ENCODE measurements at places on chromosomes 11 and 22.
A peak's percentile ranks its signal among the peaks of the same experiment; 100 is the strongest.

DNA sequence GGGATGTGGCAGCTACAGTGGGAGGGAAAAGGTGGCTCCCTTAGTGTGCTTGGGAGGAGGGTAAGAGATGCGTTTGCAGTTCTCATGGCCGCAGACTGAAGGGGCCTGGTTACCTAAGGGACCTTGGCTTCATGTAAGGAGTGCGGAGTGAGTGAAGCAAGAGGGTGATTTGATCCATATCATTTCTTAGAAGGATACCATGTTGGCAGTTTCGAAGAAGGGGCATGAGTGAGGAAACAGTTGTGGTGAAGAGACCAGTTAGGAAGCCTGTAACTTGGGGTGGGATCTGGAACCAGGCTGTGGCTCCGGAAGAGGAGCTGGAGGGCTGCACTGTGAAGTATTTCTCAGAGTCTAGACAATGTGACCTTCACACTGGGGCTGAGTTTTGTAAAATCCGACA, 45.0 kb downstream of the ST3GAL4 start:
- no peak for DNase-seq

DNA sequence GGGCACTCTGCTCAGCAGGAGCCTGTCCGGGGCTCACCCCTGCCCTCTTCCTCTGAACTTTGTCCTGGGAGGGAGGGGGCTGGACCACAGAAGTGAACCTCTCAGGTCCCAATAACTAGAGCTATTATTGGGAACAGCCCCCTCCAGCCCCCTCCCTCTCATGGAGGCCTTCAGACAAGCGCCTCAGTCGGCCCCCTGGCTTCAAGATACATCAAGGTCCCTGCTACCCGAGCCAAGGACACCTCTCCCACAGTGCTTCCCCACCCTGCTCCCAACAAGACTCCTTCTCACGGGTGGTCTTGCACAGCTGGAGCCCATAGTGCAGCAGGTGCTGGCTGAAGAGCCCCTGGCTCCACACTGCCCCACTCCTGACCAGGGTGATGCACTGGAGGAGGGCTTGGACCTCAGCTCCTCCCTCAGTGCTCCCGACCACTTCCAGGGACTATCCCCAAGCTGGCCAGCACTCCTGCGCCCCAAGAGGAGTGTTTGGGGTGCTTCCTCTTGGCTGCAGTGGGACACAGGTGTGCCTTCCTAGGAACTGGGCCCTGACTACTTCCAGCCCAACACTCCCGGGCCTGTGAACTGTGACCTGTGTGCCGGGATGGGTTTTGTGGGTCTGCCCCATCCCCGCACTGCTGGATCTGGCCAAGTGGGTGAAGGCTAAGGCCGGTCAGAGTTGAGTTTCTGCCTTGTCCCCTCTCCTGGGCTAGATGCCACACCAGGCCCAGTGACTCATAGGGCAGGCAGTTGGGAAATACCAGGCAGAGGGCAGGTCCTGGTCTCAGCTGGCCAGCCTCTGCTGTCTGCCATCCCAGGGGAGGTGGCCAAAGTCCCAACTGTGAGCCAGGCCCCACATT, 2.2 kb downstream of the PNPLA2 start:
- DNase-seq: no peak

- DNase-seq: peak; percentile 7
Observed at GRCh38 chr11:36672815-36673450, 74.9 kb upstream of the RAG2 start.

DNA sequence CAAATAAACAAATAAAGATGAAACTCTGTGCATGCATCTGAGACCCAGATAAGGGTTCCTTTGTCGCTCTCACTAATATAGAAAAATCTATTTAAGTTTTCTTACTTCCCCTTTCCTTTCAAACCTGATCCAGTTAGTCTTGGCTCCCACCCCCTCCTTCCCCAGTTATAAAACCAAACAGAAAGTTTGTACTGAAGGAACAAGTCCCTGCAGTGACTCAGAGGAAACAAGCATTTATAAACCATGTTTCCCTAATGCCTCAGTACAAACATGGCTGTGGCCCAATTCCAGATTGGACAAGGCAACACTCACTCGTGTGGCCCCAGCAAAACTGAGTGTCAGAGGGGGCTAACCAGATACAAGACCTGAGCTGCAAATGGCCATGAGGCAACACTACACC, 65.5 kb upstream of the ARHGAP20 start:
- peak; percentile 67 for DNase-seq

DNA sequence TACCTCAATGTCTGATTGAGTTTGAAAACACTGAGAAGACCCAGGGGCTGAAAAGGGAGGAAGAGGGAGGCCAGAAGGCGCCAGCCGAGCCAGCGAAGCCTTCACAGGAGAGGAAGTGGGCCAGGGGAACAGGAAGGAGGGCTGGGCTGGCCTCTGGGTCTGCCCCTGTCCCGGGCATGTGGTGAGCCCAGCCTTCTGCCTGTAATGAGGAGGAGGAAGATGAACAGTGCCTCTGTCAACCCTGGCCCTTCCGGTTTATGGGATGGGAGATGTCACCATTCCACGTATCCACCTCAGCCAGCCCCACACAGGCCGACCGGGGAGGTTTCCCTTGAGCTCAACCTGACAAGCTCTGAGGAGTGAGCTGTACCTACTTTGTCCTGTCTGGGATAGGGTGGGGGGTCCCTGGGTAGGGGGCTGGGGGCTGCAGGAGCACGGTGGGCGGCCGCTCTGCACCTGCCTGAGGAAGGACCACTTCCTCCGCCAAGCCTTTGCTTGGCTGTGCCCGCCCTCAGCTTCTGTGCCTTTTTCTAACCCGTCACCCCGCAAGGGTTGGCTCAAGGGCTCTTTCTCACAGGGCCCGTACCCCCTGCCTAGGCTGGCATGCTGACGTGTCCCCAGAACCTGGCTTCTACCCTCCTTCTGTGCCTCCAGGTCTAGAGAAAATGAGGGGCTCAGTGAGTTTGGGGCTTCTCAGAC, 2.0 kb downstream of the PARVG start:
- no peak for DNase-seq

- DNase-seq: no peak
Observed at GRCh38 chr11:115409691-115410220, 94.5 kb downstream of the CADM1 start.

DNA sequence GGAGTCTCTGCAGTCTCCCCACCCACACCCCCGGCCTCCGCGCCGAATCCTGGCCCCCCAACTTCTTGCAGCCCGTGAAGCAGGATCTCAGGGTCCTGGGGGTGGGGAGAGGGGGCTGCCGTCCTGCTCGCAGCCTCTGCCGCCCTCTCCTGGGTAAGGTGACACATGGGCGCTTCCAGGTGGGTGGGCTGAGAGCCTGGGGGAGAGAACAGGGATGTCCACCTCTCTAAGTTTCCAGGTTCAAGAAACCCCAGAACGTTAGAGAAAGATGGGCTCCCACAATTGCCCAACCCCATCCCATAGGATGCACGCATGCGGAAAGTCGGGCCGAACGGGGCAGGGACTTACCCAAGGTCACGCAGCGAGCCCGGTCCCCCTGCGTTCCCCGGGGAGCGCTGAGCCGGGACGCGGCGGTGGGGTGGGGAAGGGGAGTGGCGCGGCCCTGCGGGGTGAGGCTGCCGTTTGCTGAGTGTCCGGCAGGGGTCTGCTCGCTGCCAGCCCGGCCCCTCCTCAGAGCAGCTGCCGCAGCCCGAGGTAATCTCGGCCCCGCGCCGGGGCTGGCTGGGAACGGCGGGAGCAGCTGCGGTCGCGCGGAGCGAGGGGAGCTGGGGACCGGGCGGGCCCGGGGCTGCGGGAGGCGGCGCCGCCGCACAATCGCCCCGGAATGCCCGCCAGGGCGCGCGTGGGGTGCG, 705 bp upstream of the CAPN1 start:
- DNase-seq: no peak

GRCh38 chr22:48579043-48579927, 1248.4 kb downstream of the BRD1 start:
- no peak for DNase-seq

- DNase-seq: peak; percentile 26
Observed at GRCh38 chr11:18383388-18384156, 10.8 kb upstream of the LDHA start.

DNA sequence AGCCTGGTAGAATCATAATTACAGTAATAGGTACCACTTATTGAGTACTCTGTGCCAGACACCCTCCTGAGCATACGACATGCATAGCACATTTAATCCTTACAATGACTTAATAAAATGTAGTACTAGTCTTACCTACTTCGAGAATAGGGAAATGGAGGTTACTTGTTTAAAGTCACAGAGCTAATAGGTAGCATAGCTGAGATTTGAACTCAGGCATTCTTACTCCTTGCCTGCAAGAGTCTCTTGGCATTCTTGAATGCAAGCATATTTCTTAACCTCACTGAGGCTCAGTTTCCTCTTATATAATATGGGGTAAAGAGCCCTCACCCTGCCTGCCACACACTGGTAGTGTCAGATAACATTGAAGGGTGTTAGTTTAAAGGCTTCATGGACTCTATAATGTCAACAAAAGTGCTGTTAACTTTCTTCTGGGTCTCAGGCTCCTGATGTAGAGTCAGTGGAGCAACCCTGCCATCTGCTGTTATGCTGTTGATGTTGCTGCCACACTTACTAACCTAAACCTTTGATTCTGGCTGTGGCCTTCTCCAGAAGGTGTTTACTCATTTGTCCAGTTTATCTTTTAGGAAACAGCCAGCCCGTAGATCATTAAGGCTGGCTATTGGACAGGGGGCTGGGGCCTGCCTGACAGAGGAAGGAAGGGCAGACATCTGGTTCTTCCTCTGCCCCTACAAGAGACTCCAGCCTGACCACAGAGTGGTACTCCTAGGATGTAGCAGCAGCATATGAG, 18.9 kb downstream of the LIMK2 start:
- peak; percentile 75 for DNase-seq

DNA sequence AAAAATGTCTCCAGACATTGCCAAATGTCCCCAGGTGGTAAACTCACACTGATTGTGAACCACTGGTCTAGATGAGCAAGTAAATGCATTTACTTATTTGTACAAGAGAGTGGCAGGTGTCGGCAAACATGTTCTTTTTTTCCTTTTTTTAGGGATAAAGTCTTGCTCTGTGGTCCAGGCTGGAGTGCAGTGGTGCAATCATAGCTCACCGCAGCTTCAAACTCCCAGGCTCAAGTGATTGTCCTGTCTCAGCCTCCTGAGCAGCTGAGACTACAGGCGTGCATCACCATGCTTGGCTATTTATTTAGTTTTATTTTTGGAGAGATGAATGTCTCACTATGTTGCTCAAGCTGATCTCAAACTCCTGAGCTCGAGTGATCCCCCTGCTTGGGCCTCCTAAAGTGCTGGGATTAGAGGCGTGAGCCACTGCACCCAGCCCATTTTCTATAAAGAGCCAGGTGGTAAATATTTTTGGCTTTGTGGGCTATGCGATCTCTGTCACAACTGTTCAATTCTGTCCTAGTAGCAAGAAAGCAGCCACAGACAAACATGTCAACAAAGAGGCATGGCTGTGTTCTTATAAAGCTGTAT, 1.4 kb downstream of the VPREB1 start:
- DNase-seq: no peak

DNA sequence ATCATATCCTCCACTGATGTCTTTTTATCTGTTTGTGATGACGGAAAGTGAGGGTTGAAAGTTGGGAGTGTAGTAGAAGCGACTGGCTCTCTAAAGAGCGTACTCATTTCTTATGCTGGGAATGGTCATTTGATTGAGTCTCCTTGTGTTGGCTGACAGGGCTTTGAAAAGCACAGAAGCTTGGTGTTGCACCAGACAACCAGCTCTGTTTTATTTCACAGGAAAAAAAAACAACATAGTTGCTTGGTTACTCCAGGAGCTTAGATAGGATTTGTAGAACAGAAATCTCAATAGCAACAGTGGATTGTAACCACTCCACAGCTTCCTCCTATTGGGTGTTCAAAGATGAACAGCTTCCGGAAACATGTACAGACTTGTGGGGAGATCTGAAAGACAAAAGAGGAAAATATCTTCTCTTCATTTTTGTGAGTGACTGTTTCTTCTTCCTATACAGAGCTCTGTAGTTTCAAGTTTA, 2.7 kb downstream of the RBM14 start:
- peak; percentile 56 for DNase-seq

GRCh38 chr11:57977709-57978108, 46.0 kb upstream of the OR9Q1 start:
- DNase-seq: no peak

DNA sequence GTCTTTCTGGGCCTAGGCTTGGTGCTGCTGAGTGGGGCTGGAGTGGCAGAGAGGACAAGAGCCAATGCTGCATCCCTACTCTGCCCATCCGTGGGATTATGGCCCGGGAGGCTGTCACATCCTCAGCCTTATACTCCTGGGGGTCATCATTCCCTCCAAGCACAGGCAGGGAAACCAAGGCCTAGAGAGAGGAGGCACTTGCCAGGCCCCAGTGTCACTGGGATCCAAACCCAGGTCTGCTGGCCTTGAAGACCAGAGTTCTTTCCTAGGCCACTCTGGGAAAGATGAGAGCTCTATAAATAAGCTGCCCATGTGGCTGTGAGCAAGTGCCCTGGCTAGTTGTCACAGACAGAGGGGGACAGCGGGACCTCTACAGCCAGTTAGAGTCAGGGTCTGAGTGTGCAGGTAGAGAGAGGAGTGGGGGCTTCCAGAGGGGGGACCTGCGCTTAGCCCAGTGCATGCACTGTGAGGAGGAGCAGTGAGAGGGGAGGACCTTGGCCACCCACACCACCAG, 4.8 kb downstream of the RELT start:
- no peak for DNase-seq

- DNase-seq: no peak
Observed at GRCh38 chr22:43893266-43893665, 1.5 kb upstream of the PNPLA5 start.

DNA sequence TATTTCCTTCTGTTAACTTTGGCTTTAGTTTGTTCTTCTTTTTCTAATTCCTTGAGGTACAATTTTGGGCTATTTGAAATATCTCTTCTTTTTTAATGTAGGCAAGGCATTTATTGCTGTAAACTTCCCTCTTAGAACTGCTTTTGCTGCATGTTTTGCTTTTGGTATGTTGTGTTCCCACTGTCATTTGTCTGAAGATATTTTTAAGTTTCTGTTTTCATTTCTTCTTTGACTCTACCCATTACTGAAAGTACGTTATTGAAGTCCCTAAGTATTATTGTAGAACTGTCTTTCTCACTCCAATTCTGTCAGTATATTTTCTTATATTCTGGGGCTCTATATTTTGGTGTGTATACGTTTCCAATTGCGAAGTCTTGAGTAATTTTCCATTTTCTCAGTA, 77.9 kb downstream of the KCNQ1OT1 start:
- no peak for DNase-seq

DNA sequence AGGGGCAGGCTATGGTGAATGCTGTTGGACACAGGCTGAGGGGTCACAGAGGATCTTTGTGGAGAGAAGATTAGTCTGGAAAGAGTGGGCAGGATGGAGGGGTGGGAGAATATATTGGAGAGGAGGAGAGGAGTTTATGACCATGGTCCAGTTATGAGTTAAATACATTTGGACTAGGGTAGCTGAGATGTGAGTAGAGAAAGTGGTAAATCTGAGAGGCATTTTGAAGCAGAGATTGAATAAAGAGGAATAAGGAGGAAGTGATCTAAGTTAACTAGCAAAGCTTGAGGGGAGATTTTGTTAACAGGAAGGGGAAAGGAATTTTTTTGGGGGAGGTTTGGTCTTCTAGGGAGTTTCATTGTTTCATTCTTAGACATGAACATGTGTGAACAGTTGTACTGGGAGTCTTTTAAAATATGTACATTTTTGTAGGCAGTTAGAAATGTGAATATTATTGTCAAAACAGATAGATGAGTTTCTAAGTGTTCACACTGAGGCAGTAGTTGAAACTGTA, 43.1 kb upstream of the EED start:
- no peak for DNase-seq

GRCh38 chr11:126154691-126155090, 56.8 kb downstream of the RPUSD4 start:
- no peak for DNase-seq

- DNase-seq: no peak
Observed at GRCh38 chr22:25007444-25008106, 55.1 kb downstream of the KIAA1671 start.

- no peak for DNase-seq
Observed at GRCh38 chr11:19907008-19907579, 194.5 kb downstream of the NAV2 start.

Measured in pulmonary artery endothelial cell (primary cell).